CD4-positive, alpha-beta T cell treated with Interleukin-6 at 100 ng/mL for 8 hours (primary cell): ENCODE measurements at places on chromosomes 3 and 15.

DNA sequence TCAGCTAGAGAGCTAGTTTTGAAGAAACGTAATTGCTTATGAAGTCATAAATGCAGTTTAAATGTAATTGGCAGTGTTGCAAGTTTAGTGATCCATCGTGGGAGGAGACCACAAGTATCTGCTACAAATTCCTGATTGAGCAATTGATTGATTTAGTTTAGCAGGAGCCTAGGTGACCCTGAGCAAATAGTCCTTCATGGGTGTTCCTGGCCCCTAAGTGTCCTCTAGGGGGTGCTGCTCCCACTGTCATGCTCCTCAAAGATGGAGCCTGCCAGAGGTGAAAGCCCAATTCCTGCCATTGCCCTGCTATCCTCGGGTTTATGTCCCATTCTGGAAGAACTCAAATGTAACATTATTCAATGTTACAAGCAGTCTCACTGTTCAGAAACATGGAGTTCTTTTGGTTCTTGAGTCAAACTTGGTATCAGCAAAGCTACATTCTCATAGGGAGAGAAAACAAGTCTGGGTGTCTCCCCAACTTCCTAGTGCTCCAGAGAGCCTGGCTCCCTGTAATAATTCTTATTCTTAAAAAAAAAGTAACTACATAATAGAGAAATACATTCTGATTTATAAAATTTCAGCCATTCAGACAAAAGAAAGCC, 29.8 kb upstream of the SENP5 start:
- peak; percentile 74 for DNase-seq

GRCh38 chr3:195001961-195002861, 268.7 kb downstream of the XXYLT1 start:
- peak; percentile 11 for DNase-seq

- peak; percentile 42 for DNase-seq
Measured at GRCh38 chr3:44712455-44713075, at the start of gene ZNF502. Gene ZNF502, plus strand, starts transcription at chr3:44712660. Its CDS starts 7,602 bp downstream, at chr3:44720262.

GRCh38 chr3:174957081-174957480, 97.9 kb downstream of the NAALADL2 start:
- no peak for DNase-seq

GRCh38 chr3:183802989-183803388, 22.4 kb downstream of the MAP6D1 start:
- DNase-seq, result no peak

GRCh38 chr3:129567176-129567705, 24.3 kb downstream of the H1-8 start:
- DNase-seq, result no peak

GRCh38 chr15:52290329-52290728, 5.3 kb downstream of the MYO5C start:
- DNase-seq, result no peak

- DNase-seq, result no peak
Measured at GRCh38 chr15:40929660-40930429, 705 bp downstream of the DLL4 start.

GRCh38 chr15:33026614-33027013, 167.9 kb downstream of the FMN1 start:
- no peak for DNase-seq

GRCh38 chr3:171026597-171027293, at the start of gene SLC2A2:
Gene SLC2A2, minus strand, starts transcription at chr3:171026720. Its CDS starts 50 bp downstream, at chr3:171026670.
- no peak for DNase-seq

DNA sequence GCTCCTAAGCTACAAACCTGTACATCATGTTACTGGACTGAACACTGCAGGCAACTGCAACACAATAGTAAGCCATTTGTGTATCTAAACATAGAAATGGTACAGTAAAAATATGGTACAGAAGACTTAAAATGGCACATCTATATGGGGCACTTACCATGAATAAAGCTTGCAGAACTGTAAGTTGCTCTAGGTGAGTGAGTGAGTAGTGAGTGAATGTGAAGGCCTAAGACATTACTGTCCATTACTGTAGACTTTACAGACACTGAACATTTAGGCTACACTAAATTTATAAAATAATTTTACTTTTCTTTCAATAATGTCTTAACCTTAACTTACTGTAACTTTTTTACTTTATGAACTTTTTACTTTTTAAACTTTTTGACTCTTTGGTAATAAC, 76.2 kb downstream of the STAG1 start:
- DNase-seq, result no peak

- DNase-seq, result no peak
Measured at GRCh38 chr3:15769256-15769915, 28.4 kb downstream of the ANKRD28 start.

DNA sequence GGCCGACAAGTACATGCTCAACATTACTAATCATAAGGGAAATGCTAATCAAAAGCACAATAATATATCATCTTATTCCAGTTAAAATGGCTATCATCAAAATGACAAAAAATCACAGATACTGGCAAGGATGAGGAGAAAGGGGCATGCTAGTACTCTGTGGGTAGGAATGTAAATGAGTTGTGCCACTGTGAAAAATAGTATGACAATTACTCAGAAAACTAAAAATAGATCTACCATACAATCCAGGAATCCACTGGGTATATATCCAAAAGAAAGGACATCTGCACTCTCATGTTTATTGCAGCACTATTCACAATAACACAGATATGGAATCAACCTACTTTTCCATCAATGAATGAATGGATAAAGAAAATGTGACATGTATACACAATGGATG, 1256.5 kb downstream of the SI start:
- no peak for DNase-seq

DNA sequence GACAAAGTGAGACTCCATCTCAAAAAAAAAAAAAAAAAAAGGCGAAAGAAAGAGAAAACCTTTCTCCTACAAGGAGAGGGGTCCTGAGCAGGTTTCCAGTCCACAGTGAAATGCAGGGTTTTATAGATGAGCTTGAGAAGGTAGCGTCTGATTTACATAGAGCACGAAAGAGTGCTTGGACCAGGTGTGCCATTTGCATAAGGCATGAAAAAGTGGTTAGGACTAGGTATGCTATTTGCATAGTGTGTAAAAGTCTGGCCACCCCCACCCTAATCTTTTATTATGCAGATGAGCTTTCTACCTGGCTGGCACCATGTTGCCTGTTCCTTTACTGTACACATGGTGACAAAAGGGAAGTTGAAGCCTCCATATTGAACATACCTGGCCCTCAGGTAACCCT, 13.6 kb upstream of the RNU6-1 start:
- DNase-seq, result no peak

GRCh38 chr3:109191421-109191820, 54.9 kb downstream of the C3orf85 start:
- no peak for DNase-seq

- no peak for DNase-seq
Measured at GRCh38 chr3:52986938-52987337, 58.9 kb downstream of the SFMBT1 start.

GRCh38 chr3:28134198-28134597, 107.2 kb upstream of the CMC1 start:
- no peak for DNase-seq

DNA sequence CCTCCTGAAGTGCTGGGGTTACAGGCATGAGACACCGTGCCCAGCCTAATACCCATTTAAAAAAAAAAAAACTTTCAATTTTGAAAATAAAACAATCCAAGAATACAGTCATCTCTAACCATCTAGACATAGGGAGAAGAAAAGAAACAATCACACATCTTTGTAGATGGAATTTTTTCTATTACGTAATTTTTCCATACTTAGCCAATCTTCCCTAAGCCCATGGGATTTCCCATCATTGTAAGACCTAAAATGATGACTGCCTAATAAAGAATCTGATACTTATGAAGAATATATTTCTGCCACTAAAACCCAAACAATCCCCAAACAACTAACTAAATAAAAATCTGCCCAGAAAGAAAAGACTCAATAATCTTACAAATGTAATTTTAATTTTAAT, 88.7 kb downstream of the CBLB start:
- DNase-seq, result no peak

- DNase-seq, result no peak
Measured at GRCh38 chr3:49397470-49397869, 14.3 kb downstream of the RHOA start.

DNA sequence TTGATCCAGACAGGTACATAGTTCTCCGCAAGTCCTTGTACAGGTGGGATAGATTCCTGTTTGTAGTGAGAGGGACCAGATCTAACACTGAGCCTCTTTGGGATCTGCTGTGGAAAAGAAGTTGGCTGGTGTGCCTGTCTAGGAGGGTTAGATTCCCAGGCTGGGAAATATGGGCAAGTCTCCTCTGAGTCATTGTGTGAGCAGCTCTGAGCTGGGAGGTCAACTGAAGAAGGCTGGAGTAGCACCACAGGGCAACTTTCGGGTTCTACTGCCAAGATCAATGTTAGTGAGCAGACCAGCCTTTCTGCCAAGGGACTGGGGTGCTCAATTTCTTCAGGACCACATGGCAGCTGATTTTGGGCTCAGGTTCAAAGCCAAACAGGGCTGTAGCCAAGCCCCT, 33.4 kb downstream of the CLDN1 start:
- no peak for DNase-seq

DNA sequence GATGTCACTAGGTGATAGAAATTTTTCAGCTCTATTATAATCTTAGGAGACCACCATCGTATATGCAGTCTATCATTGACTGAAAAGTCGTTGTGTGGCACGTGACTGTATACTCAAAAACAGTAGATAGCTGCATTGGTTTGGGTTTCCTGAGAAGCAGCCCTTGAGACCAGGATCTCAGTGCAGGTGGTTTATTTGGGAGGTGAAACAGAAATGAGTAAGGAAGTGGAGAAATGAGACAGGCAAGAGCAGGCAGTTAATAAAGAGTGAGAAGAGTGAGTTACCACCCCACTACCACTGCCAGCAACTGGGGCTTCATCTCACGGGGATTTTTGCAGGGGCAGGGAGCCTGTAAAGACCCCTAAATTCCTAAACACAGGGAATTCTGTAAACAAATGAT, 221.0 kb downstream of the SHQ1 start:
- DNase-seq, result no peak

GRCh38 chr15:41585127-41586047, 26.4 kb downstream of the TYRO3 start:
- peak; percentile 9 for DNase-seq

- DNase-seq, result no peak
Measured at GRCh38 chr3:188796122-188796631, 375.6 kb upstream of the TPRG1 start.

DNA sequence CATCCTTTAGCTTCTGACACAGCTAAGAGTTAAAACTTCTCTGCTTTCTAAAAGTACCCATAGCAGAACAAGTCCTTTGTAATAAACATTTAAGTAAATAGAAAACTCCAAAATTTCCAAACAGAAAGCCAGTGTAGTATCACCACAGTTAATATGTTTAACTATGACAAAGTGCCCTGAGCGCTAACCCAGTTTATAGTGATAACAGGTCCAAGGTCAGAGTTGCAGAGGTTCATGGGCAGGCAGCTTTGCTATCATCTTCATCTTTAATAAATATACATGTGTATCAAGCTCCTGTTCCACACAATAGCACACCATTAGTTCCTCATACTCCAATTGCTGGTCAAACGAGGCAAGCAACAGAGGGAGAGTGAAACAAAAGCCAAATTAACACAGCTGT, 12.4 kb upstream of the TOP2B start:
- DNase-seq, result no peak

DNA sequence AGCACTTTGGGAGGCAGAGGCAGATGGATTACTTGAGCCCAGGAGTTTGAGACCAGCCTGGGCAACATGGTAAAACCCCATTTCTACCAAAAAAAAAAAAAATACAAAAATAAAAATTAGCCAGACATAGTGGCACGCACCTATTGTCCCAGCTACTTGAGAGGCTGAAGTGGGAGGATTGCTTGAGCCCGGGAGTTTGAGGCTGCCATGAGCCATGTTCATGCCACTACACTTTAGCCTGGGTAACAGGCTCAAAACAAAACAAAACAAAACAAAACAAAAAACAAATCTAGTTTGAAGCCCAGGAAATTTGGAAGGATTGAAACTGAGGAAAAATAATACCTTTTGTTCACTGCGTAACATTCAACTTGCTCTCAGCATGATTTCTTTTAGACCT, 16.6 kb downstream of the TMOD3 start:
- no peak for DNase-seq

DNA sequence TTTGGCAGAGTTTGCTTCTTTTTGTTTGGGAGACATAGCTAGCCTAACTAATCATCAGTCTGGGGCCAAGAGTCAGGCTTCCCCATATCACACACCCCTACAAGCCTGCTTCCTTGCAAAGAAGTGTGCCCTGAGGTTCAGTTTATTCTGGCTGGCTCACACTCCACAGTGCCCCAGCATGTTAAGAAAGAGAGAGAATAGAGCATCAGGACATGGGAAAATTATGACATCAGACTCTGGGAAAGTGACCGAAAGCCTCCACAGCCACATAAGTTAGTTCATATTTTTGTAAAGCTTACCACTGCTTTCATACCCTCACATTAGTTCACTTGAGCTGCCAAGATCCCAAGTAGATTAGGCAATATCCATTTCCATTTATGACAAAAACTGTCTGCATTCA, 63.0 kb upstream of the CFAP161 start:
- DNase-seq, result no peak

DNA sequence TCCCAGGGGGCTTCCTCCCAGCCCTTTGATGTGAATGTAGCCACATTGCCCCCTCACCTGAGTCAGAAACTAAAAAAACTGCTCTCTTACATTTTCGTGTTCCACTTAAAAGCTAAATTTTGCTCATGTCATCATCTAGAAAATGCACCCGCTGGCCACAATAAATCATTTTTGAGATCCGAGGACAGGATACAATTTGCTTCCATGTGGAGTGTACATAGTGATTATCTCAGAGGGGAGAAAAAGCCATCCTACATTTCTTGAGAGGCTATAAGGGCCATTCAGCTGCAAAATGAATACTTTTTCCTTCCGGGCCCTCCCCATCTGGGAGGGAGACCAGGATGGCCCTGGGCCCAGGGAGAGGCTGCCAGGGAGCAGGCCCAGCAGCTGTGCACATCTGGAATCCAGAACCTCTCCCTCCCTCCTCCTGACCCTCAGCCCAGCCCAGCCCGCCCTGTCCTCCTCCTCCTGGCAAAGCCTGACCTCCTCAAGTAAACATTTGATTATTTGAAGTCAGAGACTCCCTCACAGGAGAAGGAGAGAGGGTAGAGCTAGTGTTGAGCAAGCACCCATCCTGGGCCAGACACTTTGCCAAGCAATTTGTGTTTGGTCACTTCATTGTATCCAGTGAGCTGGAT, 59.1 kb downstream of the CORO2B start:
- no peak for DNase-seq

- DNase-seq, result no peak
Measured at GRCh38 chr15:40002295-40002694, 36.7 kb downstream of the SRP14 start.

- peak; percentile 31 for DNase-seq
Measured at GRCh38 chr3:151268267-151269235, 9.8 kb downstream of the P2RY14 start.

GRCh38 chr3:28547677-28548076, 199.1 kb upstream of the AZI2 start:
- DNase-seq, result no peak

DNA sequence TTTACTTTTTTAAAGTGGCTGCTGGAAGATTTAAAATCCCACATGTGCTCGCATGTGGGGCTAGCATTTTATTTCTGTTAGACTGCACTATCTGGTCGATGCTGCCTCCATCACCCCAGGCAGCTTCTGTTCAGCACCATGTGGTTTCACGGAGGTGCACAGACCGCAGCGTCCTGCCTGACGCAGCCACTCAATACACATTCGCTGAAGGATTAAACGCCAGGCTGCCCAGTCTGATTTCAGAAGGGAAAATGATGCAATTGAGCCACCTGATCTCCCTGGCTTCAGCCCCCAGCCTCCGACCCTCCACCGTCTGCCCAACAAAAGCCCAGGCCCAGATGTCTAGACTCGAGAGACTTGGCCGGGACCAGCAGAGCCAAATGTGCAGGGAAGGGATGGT, 84.5 kb downstream of the MEGF11 start:
- DNase-seq, result no peak

- DNase-seq, result no peak
Measured at GRCh38 chr3:39284457-39284881, 4.6 kb upstream of the CX3CR1 start.
